ENCODE measurements at places on chromosomes 5 and 9. TPM values are rescaled to one million over a fixed set of nuclear protein-coding genes. Genes with fewer than 3 reads are reported as not detected.
A peak's percentile ranks its signal among the peaks of the same experiment; 100 is the strongest.

CCDC187 gene
- not detected for total RNA-seq

- no peak for DNase-seq
These were observed 17.0 kb downstream of the FGFR4 start for GRCh38 chr5:177103523-177104253.

CHSY3 gene
- total RNA-seq, result 19.7 TPM

AK8 gene
- 1.5 TPM for total RNA-seq

DNA sequence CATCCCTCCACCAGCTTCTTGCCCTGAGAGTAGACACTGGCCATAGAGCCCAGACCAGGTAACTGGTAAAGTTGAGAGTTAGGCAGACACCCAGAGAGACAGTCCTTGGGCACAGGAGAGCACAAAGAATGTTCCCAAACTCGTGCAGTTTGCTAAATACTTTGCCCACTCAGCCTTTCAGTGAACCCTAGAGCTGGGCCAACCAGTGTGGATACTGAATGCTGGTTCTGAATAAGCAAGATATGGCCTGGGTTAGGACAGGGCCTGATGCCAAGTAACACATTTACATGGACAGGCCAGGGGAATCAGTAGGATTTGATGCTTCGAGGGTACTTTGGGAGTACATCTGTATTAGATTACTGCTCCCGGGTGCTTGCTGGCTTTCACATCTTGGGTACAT, 185.4 kb downstream of the SH3GL2 start:
- no peak for DNase-seq

DNA sequence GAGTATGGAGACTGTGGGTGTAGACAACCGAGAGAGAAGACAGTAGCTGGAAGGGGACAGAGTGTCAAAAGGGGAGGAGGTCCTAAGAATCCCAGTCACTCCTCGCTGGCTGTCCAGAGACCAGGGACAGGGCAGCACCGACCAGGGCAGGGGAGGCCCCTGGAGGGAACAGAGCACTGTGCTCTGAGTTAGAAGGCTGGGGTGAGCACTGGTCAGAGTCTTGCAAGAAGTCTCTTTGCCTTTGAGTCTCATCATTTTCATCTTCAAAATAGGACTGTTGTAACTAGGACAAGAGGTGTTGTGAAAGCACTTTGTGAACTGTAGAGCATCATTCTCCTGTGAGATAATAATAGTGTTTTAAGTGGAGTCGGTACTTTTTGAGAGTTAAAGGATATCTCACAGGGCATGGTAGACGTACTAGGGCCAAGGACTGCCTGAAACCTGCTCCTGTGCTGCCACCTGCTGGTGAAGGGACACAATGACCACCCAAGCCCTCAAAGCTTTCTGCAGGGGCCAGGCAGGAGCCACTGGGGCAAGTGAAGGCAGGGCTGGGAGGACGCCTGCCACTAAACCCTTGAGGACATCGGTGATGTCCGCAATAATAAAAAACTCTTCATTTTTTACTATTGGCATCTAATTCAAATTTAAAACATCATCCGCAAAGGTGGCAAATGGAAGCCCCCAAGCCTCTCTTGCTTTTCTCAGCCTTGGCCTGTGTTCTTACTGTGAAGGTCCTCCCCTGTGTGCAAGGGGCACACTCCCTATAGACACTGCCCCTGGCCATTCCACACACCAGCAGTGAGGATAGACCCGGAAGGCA, 28.2 kb downstream of the SLC6A7 start:
- no peak for DNase-seq

GRCh38 chr5:178392386-178392785, 159.8 kb upstream of the PHYKPL start:
- DNase-seq, result peak; percentile 34

- DNase-seq, result no peak
These were observed 106.4 kb upstream of the STARD4 start for GRCh38 chr5:111618623-111619271.

GRCh38 chr5:131640043-131640856, 5.2 kb upstream of the RAPGEF6 start:
- DNase-seq, result no peak

HTR4 gene
- total RNA-seq, result not detected

- DNase-seq, result no peak
These were observed 215.7 kb downstream of the ICE1 start for GRCh38 chr5:5638211-5638610.

- DNase-seq, result no peak
These were observed 39.7 kb downstream of the SLC6A7 start for GRCh38 chr5:150229571-150229970.

DNA sequence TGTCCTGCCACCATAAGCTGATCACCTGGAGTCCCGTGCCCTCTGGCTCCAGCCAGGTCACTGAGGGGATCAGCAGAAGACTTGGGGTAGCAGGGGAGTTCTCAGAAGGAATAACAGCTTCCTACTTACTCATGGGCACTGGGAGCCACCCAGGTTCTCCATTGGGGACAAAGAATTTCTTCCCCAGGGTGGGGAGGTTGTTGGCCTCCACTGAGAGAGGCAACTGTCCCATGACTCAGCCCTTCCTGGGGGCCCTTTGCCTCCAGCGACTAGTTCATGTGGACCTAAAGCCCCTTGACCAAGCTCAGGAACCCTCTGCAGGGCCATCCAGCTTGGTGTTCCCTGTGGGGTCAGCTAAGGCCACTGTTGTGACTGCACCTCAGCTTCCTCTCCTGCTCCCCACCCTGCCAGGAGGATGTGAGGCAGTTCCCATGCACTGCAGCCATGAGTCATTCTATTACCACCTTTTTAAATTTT, 175.0 kb downstream of the AUH start:
- DNase-seq, result no peak

GRCh38 chr5:176812269-176813259, 2.2 kb downstream of the UNC5A start:
- no peak for DNase-seq

BTNL3 gene
- total RNA-seq, result not detected

RASGEF1C gene
- total RNA-seq, result not detected

DNA sequence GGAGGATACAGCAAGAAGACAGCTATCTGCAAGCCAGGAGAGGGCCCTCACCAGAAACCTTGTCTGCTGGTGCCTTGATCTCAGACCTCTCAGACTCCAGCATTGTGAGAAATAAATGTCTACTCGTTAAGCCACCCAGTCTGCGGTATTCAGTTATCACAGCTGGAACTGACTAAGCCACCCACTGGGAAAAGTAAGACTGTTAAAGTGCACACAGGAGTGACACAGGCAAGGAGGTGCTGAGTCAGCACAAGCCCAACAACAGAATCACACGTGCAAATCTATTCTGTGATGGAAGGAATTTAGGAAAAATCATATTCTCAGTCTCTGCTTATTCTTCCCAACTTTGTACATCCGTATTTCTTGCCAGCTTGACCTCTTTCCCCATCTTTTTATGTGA, 200.0 kb downstream of the NR2F1-AS1 start:
- DNase-seq, result no peak

DNA sequence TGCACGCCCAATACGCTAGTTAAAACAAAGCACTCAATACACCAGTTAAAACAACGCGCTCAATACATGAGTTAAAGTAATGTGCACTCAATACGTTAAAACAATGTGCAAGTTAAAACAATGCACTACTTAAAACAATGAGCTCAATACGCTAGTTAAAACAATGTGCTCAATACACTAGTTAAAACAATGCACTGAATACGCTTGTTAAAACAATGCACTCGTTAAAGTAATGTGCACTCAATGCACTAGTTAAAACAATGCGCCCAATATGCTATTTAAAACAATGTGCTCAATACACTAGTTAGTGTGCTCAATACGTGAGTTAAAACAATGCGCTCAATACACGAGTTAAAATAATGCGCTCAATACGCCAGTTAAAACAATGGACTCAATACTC, 185.0 kb downstream of the TRIO start:
- DNase-seq, result no peak

GRCh38 chr5:148938522-148938882, 112.1 kb downstream of the ADRB2 start:
- no peak for DNase-seq

EQTN gene
- not detected for total RNA-seq

DNA sequence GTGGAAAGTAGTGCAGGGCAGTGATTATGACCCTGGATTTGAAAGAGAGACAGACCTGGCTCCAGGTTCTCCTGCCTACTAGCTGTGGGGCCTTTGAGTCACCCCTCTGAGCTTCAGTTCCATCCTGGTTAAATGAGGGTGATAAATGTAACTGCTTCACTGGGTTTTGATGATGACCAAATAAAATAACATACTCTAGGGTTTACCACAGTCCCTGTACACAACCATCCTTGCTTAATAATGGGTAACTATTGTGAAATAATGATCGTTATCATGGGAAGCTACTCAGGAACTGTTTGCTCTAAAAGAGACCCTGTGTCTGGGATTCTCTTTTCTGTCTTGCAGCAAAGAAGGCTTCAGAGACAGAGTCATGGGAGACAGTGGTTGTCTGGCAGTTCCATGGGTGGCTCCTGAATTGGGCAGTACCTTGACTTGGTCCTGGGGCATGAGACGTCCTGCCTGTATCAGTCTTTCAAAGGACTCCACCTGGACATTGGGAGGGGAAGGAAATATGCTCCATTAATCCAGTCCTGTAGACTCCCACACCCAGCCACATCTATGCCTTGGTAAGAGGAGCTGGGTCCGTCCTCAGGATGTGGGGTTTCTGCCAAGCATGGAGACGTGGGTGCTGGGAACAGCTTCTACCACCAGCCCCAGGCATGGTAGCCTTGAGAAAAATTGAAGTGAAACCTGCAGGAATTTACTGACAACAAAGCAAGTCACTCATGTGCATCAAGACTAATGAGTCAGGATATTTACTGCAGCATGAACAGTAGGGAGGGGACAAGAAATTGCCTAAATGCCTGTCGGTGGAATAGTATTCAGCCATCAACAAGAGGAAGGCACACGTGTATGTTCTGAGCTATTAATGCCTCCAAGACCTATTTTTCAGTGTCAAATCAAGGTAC, 23.4 kb downstream of the AKNA start:
- DNase-seq, result peak; percentile 18

GRCh38 chr5:17406423-17406838, 91.6 kb upstream of the TAF11L2 start:
- no peak for DNase-seq

DNA sequence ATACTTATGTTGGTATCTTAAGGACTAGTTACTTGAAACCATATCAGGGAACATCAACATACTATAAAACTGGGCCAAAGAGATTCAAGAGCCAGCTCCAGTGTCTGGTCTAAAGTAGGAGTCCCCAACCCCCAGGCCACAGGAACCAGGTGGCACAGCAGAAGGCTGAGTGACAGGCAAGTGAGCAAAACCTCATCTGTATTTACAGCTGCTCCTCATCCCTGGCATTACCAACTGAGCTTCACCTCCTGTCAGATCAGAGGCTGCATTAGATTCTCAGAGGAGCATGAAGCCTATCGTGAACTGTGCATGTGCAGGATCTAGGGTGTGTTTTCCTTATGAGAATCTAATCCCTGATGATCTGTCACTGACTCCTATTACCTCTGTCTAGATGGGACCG, 581.6 kb upstream of the CDH9 start:
- DNase-seq, result no peak

- DNase-seq, result no peak
These were observed 787.3 kb upstream of the WWC1 start for GRCh38 chr5:167503926-167504720.

GRCh38 chr9:88458716-88459465, 70.6 kb downstream of the SPIN1 start:
- no peak for DNase-seq

DNA sequence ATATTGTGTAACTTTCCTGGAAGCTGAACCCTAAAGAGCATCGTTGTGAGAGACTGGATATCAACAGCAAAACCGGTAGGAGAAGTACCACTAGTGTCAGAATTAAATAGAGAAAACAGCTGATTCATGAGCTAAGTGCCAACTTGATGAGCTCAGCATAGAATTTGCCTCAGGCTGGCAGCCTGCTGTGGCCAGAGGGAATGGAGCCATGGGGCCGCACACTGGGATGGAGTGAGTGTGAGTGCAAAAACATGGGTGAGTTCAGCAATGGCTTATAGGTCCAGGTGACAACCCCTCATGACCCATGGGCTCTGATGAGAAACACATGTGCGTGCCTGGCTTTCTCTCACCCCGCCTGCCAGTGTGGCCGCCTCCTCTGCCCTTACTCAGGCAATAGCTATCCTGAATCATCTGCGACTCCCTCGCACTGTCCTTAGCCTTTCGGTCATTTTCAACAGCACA, 25.4 kb downstream of the ADAMTS16 start:
- no peak for DNase-seq

LHX6 gene
- not detected for total RNA-seq

GRCh38 chr5:87361536-87362213, 51.1 kb downstream of the CCNH start:
- no peak for DNase-seq

FGD3 gene
- total RNA-seq, result not detected

GRCh38 chr5:88368201-88368600, 99.6 kb upstream of the TMEM161B start:
- DNase-seq, result no peak

MSX2 gene
- total RNA-seq, result 2.2 TPM

PCDHGC5 gene
- total RNA-seq, result 1.7 TPM

- DNase-seq, result no peak
These were observed 815.1 kb downstream of the TLE1 start for GRCh38 chr9:80874276-80874675.

DNA sequence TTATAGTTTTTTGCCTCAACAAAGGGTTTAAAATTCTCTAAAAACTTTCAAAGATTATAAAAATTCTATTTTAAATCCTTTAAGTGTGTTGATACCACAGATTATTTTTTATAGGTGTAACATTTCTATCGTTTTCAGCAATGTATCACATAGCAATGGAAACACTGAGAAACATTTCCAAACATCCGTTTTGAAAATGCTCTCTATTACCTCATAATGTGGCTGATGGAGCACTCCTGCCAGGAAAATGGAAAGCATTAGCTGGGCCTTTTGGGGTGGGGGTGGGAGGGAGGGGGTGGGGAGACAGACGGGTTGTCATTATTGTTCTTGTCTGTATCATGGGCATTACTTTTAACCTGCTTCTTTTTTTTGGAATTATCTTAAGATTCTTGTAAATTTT, 516.5 kb downstream of the ACTL7B start:
- no peak for DNase-seq

PFN3 gene
- not detected for total RNA-seq

LCN10 gene
- total RNA-seq, result not detected

DNA sequence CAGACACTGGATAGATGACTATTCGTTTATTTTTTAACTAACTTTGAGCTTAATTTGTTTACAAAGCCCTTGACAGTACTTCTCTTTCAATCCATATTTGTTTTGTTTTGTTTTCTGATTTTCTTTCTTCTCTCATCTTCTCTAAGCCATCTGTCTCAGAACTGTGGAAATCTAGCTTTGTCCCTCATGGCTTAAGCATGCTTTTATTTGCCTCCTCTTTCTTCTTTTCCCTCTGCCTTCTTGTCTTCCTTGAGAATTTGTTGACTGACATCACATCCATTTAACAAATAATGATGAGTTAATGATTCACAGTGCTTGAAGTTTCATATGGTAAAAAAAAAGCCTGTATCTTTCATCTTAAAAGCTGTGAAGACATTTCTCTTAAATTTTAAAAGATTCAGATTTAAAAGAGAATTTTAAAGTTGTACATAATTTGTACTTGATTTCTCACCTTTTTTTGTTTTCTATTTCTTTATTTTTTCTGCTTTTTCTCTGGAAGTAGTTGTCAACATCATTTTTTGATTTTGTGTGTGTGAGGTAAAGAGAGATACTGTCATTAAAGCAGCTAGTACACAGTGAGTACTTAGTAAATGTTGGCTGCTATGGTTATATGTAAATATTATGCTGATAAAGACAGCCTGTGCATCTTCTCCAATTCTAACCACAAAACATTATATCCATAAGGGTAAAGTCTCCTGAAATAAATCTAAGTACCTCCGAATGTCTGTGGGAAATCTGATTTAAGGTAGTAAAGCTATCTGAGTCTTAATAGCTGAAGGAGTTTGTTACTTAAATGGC, 13.9 kb upstream of the SGCD start:
- no peak for DNase-seq

All from chondrocyte (in vitro differentiated cells).